ENCODE measurements at places on chromosomes 7 and 10. TPM values are rescaled to one million over a fixed set of nuclear protein-coding genes. Genes with fewer than 3 reads are reported as not detected.

GRCh38 chr7:130342701-130343380 lies 1.8 kb upstream of the CPA5 start:
- no peak for DNase-seq

GRCh38 chr7:19713676-19714075 lies 4.8 kb upstream of the POLR1F start:
- DNase-seq: no peak

DNA sequence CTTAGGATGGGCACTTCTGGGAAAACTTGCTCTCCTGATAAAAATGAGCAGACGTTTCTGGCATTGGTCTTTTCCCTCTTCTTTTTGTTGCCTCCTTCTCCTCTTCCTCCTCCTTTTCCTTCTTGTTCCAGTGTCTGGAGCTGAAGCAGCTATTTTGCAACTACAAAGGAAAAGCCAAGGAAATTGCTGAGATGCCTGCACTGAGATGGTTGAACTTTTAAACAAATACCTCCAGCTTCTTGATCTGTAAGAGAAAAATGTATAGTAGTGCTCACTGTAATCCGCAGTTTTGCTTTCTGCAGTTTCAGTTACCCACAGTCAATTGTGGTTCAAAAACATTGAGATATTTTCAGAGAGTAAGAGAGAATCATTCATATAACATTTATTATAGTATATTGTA lies 7.5 kb upstream of the SND1 start:
- no peak for DNase-seq

DNA sequence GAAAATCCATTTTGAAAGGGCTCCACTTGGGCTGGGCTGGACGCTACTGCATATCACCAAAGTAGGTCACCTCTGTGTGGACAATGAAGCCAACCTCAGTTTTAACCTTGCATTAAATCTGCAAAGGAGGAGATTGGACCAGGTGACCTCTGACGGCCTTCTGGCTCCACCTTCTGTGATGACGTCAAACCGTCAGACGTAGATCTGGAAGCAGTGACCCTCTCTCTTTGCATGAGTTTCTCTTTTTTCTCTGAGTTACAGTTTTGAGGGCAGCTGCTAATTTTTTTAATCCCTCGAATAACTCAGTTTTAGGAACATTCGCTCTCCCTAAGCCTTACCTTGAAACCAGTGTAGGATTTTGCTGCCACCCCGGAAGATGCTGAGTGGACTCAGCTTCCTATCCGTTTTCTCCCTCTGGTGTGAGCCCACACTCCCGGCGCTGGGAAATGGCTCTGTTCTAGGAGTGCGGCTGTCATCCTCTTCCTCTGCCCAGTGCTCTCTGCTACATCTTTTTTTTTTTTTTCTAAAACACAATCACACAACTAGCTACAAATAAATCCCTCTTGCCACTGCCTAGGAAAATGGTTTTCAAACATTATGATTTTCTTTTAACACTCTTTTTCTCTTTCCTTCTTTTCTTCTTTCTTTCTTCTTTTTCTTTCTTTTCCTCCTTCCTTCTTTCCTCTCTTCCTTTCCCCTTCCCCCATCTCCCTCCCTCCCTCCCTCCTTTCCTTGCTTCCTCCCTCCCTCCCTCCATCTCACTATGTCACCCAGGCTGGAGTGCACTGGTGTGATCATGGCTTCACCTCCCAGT lies 27.7 kb upstream of the NMT2 start:
- peak; percentile 32 for DNase-seq

- no peak for DNase-seq
Observed at GRCh38 chr7:105250706-105251105, 138.0 kb downstream of the SRPK2 start.

DNA sequence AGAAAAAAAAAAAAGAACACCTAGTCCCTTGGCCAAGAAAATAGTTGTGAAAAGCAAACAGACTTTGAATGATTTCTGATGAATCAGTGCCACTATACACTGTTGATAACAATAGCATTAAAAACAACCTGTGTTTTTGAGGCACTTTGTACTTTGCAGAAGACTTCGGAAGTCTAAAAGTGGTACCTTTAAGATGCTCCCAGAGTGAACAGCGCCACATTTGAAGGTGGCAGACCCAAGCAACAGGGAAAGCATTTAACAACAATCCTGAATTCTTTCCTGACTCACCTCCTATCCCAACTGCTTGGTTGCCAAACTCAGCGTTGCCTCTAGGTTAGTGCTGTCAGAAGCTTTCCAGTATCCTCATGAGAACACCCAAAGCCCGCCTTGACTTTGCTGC lies 102.5 kb upstream of the CCDC6 start:
- no peak for DNase-seq

DNA sequence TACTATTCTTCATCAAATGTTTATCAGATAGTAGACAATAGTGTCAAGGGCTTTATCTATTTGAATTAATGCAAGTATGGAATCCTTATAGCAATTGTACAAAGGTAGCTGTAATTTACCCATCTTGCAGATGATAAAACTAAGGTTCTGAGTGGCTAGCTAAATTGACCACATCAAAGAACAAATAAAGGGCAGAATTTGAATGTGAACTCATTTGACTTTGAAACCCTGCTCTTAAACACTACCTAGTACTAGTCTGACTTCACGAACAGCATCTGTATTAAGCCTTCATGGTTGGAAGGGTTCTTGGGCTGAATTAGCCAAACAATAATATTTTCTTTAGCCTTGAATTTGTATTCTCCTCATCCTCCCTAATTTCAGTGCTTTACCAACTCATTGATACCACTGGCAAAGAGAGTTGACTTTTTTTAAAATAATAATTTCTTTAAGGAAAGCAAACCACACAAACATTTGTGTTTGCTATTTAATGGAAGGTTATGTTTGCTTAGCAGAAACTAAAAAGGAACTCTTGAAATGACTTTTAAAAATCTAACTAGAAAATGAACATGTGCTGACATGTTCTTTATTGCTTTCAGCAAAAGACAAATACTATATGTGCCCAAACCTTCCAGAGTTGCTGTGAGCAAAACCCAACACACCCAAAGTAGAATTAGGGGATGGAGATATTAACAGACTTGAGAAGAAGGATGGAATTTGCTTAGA lies 322.6 kb downstream of the RNLS start:
- no peak for DNase-seq

DNA sequence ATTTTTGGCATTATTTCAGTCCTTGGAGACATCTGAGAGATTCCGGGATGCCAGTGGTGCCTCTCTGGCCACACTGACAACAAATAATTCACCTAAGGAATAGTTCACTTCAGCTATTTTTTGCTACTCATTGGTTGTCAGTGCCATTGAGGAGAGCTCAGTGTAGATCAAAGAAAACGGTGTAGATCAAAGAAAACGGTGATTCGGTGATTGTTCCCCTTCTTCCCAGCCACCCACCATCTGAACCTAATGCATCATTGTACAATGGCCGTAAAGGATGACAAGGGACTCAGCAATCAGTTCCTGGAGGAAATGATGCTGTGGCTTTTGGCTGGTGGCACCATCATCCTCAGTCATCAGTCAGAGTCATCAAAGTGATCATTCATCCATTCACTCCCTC lies 80.6 kb downstream of the PTPRZ1 start:
- no peak for DNase-seq

The FAM24B gene
- 0.55 TPM for total RNA-seq

The LIPF gene
- not detected for total RNA-seq

The FBXO24 gene
- total RNA-seq: 0.25 TPM

The CLDN12 gene
- total RNA-seq: 40.3 TPM
